Suppressor macrophage treated with lipopolysaccharide for 4 hours (primary cell): ENCODE measurements at places on chromosomes 2 and 18.

- DNase-seq: no peak
Observed at GRCh38 chr2:126838716-126838985, 60.0 kb upstream of the TEX51 start.

DNA sequence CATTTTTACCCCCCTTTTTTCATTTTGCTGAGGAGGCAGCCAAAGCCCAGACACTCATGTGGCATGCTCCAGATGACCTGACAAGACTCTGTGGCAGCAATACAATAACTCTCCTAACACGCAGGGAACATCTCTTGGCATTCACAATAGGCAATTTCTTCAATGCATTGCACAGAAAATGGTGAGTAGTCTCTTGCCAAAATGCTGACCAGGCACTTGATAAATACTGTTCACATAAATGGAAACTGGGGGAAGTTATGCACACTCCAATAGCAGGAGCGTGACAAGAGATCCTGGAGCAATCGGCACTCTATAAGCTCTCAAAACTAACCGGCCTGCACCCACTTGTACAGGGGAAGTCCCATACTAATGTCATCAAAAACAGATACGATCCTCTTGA, 66.3 kb downstream of the NBAS start:
- DNase-seq: no peak

- no peak for DNase-seq
Observed at GRCh38 chr2:119696005-119696404, 17.0 kb downstream of the TMEM177 start.

GRCh38 chr2:30541680-30542079, 94.6 kb downstream of the LCLAT1 start:
- DNase-seq: no peak

DNA sequence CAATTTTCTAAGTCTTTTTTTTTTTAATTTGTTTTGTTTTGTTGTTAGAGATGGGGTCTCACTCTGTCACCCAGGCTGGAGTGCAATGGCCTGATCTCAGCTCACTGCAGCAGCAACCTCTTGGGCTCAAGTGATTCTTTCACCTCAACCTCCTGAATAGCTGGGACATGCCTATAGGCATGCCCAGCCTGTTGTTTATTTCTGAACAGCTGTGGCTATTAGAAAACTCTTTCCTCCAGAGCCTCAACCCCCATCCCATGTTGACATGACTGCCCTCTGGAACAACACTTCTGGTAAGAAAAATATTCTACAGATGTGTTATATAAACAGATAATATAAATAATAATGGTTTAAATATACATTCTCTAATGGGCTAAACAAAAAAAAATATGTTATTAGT, 44.4 kb upstream of the TWSG1 start:
- DNase-seq: no peak

DNA sequence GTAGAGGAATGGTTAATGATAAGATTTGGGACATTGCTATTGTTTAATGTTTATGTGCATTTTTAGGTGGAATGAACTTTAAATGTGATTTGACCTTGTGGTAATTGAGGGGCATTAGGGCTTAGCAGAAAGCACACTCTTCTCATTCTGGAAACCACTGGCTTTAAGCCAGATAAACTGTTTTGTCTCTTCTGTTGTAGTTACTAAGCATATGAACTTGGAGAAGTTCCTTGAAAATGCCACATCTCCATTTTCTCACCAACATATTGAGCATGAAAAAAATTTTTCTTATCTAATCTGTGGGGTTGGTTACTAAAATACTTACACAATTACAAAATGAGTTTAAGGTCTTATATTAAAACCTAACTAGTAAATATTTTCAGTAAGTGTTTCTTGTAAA, 70.8 kb upstream of the FSHR start:
- no peak for DNase-seq

DNA sequence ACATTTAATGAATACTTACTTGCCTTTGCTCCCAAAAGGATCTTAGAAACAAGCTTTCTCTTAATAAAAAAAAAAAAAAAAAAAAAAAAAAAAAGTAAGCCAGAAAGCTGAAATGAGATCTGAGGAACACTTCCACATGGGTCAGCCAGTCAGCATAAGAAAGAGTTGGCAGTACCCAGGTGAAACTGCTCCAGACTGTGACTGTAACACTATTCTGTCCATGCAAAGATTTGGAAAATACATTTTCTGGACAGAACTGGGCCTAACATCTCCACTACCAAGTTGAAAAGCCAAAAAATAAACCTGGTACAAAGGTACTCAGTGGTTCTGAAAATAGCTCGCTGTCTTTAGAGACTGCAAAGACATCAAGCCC, 135.7 kb downstream of the THADA start:
- no peak for DNase-seq

DNA sequence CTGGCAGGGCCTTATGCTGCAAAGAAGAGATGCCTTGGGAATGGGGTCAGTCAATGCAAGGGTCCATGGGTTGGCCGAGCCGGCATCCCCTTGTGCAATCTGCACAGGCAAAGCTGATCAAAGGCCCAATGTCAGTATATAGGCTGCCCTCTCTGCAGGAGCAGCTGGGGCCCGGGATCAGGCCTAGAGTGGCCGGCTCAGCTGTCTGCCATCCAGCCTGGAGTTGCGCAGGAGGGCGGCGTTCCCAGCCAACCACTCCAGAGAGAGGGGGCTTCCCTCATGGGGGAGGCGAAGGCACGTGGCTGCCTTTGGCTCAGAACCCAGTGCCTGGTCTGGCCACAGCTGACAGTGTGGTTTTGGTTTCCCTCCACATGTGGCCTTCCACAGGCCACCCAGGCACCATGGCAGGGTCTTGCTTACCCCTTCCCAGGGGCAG, 3.9 kb downstream of the INPP5D start:
- DNase-seq: no peak

DNA sequence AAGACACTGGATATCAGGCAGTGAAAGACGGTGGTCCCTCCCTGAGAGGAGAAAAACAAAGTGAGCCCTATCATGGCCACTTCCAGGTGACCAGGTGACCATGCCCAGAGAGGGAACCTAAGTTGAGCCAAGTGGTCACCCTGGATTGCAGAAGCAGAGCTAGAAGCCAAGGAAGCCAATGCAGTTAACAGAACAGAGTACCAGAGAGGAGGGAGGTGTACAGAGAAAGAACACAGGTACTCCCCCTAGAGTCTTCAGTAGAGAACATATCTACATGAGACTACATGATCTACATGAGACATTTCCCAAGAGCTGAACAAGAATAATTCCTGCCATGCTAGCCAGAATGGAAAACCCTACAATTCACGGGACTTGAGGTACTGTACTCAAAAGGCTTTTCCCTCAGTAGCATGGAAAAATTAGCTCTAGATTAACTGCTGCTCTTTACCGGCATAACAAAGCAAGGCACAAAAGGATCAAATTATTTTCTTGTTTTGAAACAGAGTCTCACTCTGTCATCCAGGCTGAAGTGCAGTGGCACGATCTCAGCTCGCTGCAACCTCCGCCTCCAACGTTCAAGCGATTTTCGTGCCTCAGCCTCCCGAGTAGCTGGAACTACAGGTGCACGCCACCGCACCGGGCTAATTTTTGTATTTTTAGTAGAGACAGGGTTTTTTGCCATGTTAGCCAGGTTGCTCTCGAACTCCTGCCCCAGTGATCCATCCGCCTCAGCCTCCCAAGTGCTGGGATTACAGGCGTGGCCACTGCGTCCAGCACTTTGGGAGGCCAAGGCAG, 23.5 kb downstream of the ROCK2 start:
- no peak for DNase-seq

DNA sequence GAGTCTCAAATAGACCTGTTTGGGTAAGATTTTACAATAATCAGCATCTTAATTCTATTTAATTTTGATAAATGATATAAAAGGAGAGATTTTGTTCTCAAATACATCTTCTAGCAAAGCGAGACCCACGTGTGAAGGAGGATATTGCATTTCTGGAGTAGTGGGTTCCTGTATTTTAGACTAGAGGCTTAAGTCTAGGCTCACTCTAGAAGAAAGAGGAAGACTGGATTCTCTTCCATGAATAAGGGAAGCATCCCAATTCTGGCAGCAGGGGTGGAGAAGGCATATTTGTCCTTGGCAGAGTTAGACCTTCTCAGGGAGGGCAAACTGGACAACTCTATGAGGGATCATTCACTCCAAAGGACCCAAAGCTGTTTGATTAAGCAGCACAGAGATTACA, 11.3 kb upstream of the FAM228A start:
- DNase-seq: peak; percentile 16

- no peak for DNase-seq
Observed at GRCh38 chr18:48122376-48122775, 191.9 kb upstream of the SMAD2 start.

DNA sequence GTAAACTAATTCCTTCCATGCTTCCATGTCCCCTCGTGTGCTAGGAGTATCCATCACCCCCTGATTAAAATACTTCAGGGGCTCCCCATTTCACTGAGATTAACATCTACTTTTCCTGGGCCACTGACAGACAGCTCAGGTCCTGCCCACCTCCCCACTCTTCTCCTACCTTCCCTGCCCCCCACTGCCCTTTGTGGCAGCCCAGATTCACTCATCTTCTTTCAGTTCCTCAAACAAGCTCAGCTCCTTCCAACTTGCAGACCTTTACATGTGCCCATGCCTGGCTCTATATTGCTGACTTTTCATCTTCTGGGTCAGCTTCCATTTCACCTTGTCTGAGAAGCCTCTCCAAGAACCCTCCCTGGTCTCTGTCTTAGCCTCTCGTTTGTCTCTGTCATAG, 12.0 kb downstream of the RUFY4 start:
- DNase-seq: peak; percentile 65

DNA sequence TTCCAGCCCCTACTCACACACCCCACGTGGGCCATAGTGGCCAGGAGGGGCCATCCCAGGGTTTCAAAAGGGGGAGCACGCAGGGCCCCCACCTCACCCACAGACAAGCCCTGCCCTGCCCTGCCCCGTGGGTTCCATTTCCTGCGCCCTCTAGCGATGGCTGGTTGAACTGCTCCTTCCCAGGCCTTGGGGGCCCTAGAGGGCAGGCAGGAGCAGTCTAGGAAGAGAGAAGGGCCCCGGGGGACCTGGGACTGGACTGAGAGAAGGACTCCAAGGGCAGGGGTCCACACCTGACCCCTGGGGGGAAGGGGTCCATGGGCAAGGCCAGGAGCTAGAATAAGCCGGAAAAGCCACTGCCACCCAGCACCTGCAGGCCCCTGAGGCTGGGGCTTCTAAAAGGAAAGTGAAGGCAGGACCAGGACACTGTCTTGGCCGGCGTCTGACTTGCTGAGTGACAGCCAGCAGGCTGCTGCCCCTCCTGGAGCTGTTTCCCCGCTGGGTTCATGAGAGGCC, 10.1 kb downstream of the CYP26B1 start:
- DNase-seq: peak; percentile 73

- DNase-seq: peak; percentile 73
Observed at GRCh38 chr2:12493031-12493513, 223.7 kb upstream of the TRIB2 start.

GRCh38 chr2:80322311-80322920, 17.9 kb upstream of the LRRTM1 start:
- DNase-seq: no peak

GRCh38 chr2:60839126-60839813, 42.1 kb upstream of the REL start:
- DNase-seq: no peak

- no peak for DNase-seq
Observed at GRCh38 chr18:58579561-58580047, 49.3 kb downstream of the ALPK2 start.

- no peak for DNase-seq
Observed at GRCh38 chr2:72173640-72174321, 26.1 kb upstream of the CYP26B1 start.

- no peak for DNase-seq
Observed at GRCh38 chr2:63827749-63828148, 13.9 kb upstream of the UGP2 start.

GRCh38 chr2:218895326-218895725, 14.7 kb downstream of the WNT10A start:
- DNase-seq: no peak

DNA sequence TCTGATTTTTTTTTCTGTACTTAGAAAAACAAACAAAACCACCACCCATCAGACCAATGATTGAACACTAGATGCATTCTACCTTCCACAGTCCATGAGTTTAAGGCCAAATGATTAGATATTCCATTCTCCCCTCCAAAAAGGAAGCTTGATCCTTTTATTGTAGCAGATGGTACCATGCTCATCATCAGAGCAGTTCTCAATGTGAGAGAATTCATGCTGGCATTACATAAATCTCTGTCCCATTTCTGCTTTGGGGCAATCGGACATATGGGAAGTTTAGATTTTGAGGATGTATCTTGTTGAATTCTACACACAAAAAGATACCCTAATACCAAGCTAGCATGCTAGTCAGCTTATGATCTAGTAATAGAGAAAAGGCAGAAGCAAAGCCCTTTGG, 186.6 kb downstream of the RAD51AP2 start:
- DNase-seq: no peak

DNA sequence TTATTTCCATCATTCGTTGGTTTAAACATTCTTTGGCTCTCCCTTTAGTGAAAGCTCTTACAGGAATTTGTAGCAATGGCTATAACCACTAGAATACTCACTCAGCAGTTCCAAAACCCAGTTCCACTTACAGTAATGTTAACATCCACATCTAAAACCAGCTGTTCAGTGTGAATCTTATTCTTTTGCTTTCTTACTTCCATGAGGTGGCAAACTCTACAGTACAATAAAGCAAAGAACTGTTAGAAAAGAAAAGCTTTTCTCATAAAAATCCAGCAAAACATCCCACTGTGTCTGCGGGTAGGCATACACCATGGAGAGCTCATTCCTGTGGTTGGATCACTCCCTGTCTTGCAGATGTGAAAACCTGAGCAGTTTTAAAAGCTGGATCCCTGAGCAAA, 147.1 kb downstream of the ARHGAP28 start:
- no peak for DNase-seq

DNA sequence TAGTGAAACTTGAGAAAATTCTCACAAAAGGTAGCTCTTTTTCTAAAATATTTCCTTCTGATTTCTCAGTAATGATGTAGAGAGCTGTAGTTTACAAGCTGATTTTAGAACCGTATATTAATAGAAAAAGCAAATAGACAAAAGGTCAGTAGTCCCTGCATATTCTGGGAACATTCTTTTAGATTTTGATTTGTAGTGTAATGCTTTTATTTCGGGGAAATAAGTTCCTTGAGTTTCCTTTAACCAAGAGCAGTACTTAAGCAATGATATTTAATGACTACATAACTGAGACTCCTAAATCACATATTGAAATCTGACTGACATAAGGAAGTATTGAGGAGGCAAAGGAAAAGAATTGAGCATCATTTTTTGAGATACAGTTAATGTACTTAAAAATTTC, 22.4 kb downstream of the NBEAL1 start:
- no peak for DNase-seq

GRCh38 chr2:227395556-227395955, 7.8 kb upstream of the SCYGR1 start:
- DNase-seq: no peak

GRCh38 chr2:43346602-43347567, 120.5 kb upstream of the ZFP36L2 start:
- no peak for DNase-seq

- no peak for DNase-seq
Observed at GRCh38 chr2:29165362-29166241, 50.4 kb downstream of the CLIP4 start.

DNA sequence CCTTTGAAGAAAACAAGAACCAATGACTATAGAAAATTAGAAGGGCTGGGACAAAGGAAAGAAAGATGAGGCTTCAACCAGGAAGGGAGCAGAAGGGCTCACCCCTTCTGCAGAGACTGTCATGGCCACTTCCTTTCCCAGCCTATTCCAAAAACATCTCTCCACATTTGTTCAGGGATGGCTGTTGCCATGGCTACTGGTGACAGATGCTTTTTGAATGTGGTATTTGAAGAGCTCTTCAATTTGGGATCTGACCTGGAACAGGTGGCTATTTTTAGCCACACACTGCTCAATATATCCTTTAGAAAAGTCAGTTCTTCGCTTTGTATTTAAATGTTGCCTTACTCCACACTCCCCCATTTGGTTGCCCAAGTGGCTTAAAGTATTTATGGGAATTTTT, 64.1 kb upstream of the LCLAT1 start:
- DNase-seq: no peak
